ENCODE measurements at places on chromosomes 13 and 19.

- DNase-seq = no peak
These were observed 2.2 kb downstream of the FRY start for GRCh38 chr13:32033744-32034143.

GRCh38 chr19:55691561-55692481, 16.8 kb downstream of the EPN1 start:
- DNase-seq = no peak

- DNase-seq = no peak
These were observed 30.6 kb downstream of the SERPINE3 start for GRCh38 chr13:51370116-51370515.

- no peak for DNase-seq
These were observed 101.6 kb downstream of the RAP2A start for GRCh38 chr13:97535614-97536013.

DNA sequence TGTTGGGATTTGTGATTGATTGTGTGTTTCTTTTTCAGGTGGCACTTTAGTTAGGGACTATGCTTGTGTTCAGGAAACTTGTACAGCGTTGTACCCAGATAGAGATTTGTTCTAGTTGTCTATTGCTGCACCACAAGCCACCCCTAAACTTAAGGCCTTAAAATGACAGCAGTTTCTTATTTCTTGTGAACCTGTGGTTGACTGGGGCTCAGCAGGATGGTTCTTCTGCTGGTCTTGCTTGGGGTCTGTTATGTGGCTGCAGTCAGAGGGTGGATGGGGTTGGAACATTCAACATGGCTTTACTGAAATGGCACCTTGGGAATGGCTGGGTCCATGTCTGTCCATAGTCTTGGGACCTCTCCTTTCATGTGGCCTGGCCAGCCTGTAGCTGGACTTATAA, 28.3 kb downstream of the SIPA1L3 start:
- no peak for DNase-seq

DNA sequence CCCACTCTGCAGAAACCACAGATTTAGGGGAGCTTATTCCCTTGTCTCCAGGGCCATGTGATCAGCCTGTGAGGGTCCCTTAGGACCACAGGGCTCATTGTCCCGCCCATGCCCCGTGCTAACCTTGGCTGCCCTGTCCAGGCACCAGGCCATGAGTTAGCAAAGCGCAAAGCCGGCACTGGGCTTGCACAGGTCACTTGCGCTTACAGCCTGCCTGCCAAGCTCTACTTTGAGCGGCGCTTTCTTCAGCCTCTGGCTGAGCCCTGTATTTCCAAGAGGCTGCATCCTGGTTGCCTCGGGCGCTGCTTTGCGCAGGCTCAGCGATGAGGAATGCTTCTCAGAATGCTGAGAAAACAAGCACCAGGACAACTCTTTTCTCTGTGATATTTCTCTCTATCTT, 188.0 kb downstream of the TDRD3 start:
- no peak for DNase-seq
